ENCODE measurements at places on chromosomes 16 and 17.

GRCh38 chr16:86085161-86085611 is 186.2 kb downstream of the IRF8 start:
- no peak for DNase-seq

GRCh38 chr17:50541402-50541715 is 5.6 kb upstream of the SPATA20 start:
- DNase-seq = no peak

DNA sequence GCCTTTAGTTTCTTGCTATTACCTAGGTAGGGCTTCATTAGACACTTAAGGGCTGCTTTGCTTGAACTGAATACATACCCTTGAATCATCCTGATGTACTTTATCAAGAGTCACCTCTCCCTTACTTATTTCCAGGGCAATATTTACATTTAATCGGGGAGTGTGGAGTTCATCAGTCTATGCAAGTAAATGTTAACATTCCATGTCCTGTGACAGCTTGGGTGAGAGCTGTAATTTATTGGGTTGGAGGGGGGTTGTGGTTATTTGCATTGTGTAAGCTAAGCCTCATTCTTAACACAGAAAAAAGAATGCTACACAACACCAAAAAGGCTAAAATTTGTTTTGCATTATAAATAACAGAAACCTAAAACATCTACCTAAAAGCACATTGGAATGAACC is 16.7 kb downstream of the KCNJ16 start:
- no peak for DNase-seq

GRCh38 chr17:61817452-61817851 is 45.9 kb downstream of the BRIP1 start:
- DNase-seq = no peak

DNA sequence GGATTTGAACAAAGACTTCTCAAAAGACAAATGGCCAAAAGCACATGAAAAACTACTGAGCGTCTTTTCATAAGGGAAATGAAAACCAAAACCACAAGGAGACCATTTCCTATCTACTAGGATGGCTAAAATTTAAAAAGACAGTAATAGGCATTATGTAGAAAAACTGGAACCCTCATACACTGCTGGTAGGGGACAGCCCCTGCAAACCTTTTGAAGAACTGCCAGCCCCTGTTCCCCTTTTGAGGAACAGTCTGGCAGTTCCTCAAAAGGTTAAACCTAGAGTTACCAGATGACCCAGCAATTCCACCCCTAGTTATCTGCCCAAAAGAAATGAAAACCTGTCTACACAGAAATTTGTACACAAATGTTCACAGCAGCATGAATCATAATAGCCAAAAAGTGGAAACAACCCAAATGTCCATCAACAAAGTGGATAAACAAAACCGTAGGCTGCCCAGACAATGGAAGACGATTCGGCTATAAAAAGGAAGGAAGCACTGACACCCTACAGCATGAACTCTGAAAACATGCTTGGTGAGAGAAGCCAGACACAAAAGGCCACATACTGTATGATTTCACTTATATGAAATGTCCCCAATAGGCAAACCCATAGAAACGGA is 22.9 kb downstream of the CDIP1 start:
- DNase-seq = no peak

- no peak for DNase-seq
Measured at GRCh38 chr16:69273009-69273408, 38.1 kb upstream of the VPS4A start.

GRCh38 chr17:79080349-79080748 is 5.7 kb downstream of the ENGASE start:
- DNase-seq = no peak

GRCh38 chr17:29420128-29420527 is 30.0 kb downstream of the TAOK1 start:
- no peak for DNase-seq

- no peak for DNase-seq
Measured at GRCh38 chr17:81716674-81716996, 4.6 kb downstream of the SLC25A10 start.

DNA sequence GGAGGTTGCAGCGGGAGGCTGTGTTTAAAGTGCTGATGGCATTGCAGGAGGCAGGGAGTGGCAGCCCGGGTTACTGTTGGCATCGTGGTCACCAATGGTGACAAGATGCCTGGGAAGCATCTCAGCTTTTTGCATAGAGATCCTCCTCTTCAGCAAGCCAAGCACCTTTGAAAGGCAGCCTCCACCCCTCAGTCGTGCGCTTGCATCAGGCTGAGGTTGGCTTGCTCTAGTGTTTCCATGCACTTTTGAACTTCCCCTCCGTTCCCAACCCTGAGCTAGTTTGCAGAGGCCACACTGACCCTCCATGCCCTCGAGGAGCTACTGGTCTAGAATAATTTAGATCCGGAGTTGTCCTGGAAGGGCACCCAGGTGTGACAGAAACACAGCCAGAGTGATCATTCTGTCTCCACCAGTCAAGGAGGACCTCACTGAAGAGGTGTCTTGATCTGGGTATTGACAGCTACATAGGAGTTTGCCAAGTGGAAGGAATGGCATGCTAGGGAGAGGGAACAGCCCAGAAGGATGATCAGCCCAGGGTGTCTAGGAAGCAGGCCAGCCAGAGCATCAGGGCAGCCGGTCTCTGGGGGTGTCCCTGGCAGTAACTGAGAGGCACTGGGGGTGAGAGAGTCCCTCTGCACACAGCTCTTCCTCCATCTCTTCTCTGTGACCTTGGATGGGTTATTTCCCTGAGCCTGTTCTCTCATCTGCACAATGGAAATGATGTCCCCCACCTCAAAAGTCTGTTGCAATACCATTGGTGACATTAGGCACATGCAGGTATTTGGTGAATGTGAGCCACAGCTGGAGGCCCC is 7.7 kb downstream of the BEAN1 start:
- DNase-seq = no peak

GRCh38 chr17:60436676-60437075 is 14.4 kb downstream of the CHCT1 start:
- no peak for DNase-seq

- no peak for DNase-seq
Measured at GRCh38 chr16:54657709-54658102, 273.0 kb upstream of the IRX5 start.

DNA sequence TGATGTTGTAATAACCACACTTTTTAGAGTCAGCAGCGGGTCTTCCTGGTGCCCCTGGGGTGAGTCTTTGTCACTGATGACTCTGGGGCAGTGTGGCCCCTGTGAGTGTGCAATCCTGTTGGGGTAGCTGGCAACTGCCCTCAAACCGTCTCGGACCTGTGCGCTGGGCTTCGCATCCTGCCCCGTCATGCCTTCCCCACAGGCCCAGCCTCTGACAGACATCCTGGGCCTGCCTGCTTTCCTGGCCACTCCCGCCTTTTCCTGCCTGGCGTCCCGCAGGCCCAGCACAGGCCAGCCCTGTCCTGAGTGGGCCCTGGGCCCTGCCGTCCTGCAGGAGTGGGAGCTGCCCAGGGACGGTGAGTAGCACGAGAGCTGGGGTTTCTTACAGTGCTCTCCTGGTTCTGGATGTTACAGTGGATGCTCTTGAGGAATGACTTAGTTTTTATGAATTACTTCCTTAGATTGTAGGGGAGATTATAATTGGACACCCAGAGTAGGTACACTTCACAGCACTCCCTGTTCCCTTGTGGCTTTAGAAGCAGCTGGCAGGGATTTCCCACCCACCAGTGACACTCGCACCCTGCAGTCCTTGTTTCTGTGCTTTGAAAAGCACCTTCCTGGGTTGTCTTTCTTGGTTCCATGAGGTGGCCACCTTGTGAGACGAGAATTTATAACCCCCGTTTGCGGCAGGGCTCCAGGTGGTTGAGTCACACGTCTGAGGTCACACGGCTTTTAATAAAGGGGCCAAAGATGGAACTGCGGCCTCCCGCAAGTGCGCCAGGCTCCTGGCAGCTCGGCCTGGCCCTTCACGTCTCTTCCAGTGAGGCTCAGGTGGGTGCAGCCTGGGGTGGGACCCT is 50.0 kb upstream of the CAPN15 start:
- no peak for DNase-seq

- no peak for DNase-seq
Measured at GRCh38 chr17:31568121-31568520, 176.6 kb downstream of the RAB11FIP4 start.

GRCh38 chr17:7700510-7700909 is 4.5 kb upstream of the EFNB3 start:
- no peak for DNase-seq

- no peak for DNase-seq
Measured at GRCh38 chr16:69338557-69339288, 641 bp downstream of the COG8 start.

DNA sequence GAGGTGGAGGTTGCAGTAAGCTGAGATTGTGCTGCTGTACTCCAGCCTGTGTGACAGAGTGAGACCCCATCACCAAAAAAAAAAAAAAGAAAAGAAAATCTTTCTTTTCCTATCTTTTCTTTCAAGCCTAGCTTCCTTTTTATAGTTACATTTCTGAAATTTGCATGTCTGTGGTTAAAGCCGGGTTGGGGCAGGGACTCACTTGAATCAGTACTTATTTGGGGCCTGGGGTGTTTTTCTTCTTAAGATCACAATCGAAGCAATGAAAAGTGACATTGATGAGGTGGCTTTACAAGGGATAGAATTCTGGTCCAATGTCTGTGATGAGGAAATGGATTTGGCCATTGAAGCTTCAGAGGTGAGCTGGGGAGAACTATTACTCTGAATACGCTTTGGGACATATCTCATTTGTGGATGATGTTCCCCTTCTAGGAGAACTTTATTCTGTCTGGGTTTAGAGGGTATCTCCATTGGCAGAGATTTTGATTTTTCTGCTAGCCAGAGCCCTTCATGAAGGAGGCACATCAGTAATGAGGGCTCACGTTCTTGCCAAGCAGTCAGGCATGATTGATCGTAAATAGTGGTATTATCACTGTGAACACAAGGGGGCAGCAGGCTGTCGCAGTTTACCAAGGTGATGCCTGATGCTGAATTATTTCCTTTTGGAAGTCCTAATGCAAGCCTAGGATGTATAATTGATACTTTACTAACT is 14.3 kb downstream of the KPNB1 start:
- DNase-seq = peak; percentile 9

GRCh38 chr17:72386619-72387237 is 265.9 kb downstream of the SOX9 start:
- DNase-seq = no peak

DNA sequence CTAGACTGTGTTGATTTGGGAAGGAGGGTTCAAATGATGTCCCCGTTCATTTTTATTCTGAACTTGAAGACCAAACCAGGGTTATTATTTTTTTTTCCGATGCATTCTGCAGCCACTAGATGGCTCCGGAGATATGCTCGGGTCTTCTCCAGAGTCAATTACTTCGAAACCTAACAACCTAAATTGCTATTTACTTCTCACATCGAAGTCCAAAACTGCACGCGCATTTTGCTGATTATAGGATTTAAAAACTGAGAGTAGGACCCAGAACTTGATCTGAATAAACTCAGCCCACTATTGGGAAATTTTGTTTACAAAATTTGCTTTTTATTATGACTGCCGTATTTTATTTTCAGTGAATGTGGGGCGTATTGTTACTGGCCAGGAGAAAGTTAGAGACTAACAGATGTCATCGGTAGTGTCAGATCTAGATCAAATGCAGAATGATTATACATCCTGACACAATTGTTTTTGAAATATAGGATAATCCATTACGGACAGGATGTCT is 263.8 kb downstream of the HS3ST3A1 start:
- DNase-seq = no peak

GRCh38 chr17:13931800-13932460 is 137.4 kb upstream of the COX10 start:
- DNase-seq = no peak
